ENCODE measurements at places on chromosomes 12 and 14. TPM values are rescaled to one million over a fixed set of nuclear protein-coding genes. Genes with fewer than 3 reads are reported as not detected.

LRRIQ1 gene
- total RNA-seq = 0.10 TPM

SPX gene
- 16.5 TPM for total RNA-seq

GPX2 gene
- total RNA-seq = not detected

WSCD2 gene
- 0.09 TPM for total RNA-seq

SMIM41 gene
- total RNA-seq = not detected

SRRM4 gene
- 0.47 TPM for total RNA-seq

DBX2 gene
- total RNA-seq = not detected

LALBA gene
- not detected for total RNA-seq

EVL gene
- 47.5 TPM for total RNA-seq

- DNase-seq = no peak
These were observed 15.7 kb downstream of the PTGER2 start for GRCh38 chr14:52329678-52330369.

- DNase-seq = peak; percentile 77
These were observed 57.7 kb downstream of the HMGA2 start for GRCh38 chr12:65881965-65882413.

DNA sequence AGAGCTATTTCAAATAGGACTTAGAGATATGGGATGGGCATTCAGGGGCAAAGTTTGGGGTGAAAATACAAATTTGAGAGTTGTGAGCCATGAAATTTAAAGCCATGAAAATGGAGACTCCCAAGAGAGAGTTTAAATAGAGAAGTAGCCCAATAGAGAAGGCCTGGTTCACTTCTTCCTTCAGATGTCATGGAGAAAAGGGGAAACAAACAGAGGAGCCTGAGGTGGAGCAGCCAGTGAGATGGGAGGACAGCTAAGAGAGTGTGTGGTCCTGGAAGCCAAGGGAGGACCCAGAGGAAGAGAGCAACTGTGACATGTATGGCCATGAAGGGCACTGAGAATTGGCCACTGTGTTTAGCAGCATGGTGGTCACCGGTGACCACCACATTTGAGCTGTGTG, 12.3 kb upstream of the DYNLL1 start:
- DNase-seq = no peak

- peak; percentile 64 for DNase-seq
These were observed 1.2 kb upstream of the AMIGO2 start for GRCh38 chr12:47080725-47081502.

- no peak for DNase-seq
These were observed 584 bp downstream of the ACSM4 start for GRCh38 chr12:7304456-7304855.

GRCh38 chr12:27927347-27927746, 45.2 kb downstream of the PTHLH start:
- peak; percentile 12 for DNase-seq

DNA sequence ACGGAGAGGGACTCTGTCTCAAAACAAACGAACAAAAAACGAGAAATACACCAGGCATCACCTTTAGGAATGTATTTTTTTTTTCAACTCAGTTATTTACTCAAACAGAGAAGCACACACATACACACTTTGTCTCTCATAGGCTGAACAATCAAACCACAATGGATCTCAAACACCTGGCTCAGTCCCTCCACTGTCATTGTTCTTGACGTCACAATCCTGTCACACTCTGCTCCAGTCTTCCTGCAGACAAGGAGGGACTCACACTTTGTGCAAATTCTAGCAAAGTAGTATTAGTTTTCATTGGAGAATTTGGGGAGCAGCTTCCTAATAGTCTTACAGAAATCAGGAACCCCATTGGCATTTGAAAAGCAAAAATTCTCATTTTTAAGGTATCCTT, 727.8 kb downstream of the BCL11B start:
- DNase-seq = no peak

DNA sequence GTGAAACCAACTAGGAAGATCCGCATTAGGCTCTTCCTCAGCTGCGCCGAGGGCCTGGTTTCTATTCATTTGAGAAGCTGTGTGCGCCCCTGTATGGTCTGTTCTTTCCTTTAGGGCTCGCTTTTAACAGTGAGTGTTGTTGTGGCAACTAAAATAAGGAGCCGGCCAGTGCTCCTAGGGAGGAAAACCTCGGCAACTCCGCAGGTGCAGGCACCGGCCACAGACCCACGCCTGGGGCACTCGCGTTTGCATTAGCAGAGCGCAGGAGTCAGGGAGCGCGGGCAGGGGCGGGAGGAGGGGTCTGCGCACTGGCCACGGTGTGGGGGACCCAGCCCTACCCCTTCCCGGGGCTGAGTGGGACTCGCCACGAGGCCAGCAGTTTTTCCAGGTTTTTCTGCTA, 50.5 kb downstream of the STX2 start:
- DNase-seq = no peak

DNA sequence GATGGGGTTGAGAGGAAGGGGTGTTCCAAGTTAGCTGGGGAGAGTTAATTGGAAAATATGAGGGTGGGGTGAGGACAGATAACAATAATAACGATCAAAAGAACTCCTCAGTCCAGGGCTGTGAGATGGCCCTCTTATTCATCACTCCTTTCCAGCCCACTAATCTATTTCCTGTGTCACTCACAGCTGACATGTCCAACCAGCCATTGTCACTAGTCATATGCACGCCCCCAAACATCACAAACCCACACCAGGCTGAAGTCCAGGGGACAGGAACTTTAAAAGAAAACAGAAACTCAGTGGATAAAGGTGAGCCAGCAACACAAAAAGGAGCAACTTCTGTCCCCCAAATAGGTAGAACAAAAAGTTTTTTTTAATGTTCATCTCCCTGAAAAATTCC, 911 bp downstream of the CALCOCO1 start:
- no peak for DNase-seq

DNA sequence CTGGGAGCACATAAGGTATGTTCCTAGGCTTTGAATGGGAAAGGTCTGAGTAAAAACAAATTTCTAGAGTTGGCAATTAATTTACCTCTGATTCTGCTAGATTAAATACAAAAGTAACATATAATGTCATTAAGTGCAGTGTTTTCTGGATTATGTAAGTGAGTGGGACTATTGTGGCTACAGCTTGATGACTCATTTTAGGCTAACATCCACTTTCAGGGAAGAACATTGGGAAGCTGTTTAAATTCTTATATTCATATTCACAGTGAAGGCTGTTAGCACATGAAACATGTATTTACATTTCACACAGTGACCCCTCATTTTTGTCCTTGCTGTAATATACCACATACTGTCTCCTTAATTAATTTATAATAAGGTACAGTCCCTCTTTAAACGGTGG, 13.2 kb upstream of the BMAL2 start:
- DNase-seq = no peak

GRCh38 chr12:53105256-53105655, 2.0 kb downstream of the SOAT2 start:
- no peak for DNase-seq

GRCh38 chr12:91093341-91093740, 18.0 kb downstream of the LUM start:
- no peak for DNase-seq

DNA sequence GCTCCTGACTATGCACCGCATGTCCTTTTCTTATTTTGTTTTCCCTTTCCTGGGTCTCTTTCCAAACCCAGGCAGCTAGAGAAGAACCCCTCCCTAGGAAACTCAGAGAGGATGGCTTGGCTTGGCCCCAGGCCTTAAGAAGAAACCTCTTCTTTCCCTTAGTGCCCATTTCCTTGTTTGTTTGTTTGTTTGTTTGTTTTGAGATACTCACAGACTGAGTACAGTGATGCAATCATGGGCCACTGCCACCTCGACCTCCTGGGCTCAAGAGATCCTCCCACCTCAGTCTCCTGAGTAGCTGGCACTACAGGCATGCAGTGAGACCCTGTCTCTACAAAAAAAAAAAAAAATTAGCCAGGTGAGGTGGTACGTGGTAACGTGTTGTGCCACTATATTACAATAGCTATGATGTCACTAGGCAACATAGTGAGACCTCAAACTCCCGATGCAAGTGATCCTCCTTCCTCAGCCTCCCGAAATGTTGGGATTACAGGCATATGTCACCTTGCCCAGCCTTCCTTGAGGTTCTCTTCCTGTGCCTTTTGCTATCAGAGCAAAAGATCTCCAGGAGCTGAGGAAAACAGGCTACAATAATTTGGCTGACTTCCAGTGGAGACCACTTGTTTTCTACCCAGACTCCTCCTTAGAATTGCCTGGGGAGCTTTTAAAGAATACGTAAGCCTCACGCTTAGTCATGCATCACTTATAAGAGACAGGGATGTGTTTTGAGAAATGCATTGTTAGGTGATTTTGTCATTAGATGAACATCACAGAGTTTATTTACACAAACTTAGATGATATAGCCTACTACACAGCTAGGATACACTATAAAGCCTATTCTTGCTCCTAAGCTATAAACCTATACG, 34.5 kb upstream of the LGALS3 start:
- no peak for DNase-seq

DNA sequence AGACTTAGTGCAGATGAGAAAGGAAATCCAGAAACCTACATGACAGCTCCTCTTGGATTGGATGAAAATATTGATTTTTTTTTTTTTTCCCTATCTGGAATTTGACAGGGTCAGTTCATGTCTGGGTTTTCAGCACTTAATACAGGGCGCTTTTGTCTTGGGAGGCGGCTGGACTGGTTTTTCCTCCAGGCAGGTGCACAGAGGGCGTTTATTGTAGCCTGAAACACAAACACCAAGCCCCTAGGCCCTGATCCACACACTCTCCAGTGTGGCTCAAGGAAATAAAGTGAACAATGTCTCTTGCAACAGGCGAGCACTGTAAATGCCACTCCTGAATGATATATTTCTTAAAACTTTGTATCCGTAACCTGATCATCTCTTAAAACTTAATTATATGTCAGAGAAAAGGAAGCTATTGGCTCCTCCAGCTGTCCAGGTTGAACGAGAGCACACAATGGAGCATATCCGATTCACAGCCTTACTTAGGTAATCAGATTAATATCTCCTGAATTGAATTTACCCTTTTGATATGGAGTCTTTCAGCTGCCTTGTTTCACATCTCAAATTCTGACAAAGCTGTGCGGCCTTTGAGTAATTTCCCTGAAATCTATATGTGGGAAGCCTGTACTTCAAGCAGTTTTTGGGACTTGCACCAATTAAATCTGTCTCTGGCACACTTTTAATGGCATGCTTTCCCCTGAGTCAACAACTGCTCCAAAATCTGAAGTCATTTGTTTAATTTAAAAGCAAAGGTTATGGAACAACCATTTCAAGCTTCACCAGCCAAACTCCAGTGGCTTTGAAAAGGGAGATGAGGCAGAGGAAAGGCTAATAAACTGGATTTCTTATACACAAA, 485.7 kb downstream of the ZFP36L1 start:
- no peak for DNase-seq

DNA sequence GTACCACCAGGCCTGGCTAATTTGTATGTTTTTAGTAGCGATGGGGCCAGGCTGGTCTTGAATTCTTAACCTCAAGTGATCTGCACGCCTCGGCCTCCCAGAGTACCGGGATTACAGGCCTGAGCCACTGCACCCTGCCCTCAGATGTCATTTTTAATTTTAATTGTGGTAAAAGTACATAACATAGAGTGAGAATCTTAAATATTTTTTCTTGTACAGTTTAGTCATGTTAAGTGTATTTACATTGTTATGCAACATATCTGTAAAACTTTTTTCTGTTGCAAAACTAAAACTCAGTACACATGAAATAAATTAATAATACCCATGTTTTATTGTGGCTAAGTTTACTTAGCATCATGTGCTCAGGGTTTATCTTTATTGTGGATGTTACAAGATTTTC, 231.4 kb downstream of the ALG10 start:
- DNase-seq = no peak

- no peak for DNase-seq
These were observed 958 bp downstream of the RTN1 start for GRCh38 chr14:59869381-59870255.

DNA sequence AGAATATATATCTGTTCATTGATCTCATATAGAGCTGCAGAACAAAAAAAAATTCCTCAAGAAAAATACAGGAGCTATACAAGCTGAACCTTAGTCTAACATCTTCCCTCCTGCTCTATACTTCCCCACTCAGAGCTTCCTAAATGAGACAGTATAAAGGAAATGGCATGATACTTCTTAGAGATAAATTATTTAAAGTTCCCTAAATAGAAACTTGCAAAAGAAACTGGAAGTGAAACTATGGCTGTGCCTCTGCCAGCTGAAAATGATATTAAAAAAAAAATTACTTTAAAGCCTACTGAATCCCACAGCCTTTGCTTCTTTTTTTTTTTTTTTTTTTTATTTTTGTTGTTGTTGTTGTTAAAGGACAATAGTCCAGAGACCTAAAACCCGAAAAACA, 11.6 kb upstream of the NEK9 start:
- no peak for DNase-seq

GRCh38 chr14:50649691-50650090, 18.4 kb downstream of the SAV1 start:
- no peak for DNase-seq

DNA sequence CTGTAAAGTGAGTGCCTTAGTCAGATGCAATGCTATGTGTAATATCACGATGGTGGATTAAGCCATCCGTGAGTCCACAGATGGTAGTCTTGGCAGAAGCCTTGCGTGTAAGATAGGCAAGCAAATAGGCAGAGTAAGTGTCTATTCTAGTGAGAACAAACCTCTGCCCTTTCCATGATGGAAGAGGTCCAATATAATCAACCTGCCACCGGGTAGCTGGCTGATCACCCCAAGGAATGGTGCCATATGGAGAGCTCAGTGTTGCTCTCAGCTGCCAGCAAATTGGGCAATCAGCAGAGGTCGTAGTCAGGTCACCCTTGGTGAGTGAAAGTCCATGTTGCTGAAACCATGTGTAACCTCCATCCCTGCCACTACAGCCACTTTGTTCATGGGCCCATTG, 371.2 kb upstream of the LRFN5 start:
- DNase-seq = no peak

GRCh38 chr14:32399920-32400319, 70.8 kb downstream of the AKAP6 start:
- no peak for DNase-seq

DNA sequence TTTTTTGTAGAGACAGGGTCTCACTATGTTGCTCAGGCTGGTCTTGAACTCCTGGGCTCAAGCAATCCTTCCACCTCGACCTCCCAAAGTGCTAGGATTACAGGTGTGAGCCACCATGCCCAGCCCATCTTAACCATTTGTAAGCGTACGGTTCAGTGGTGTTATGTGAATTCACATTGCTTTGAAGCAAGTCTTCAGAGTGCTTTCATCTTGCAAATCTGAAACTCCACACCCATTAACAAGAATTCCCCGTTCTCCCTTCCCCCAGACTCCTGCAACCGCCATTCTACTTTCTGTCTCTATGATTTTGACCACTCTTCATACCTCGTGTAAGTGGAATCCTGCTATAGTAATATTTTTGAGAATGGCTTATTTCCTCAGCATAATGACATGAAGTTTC, 24.9 kb upstream of the BICDL1 start:
- DNase-seq = no peak

GRCh38 chr12:51533799-51534198, 57.2 kb upstream of the SCN8A start:
- DNase-seq = no peak

DNA sequence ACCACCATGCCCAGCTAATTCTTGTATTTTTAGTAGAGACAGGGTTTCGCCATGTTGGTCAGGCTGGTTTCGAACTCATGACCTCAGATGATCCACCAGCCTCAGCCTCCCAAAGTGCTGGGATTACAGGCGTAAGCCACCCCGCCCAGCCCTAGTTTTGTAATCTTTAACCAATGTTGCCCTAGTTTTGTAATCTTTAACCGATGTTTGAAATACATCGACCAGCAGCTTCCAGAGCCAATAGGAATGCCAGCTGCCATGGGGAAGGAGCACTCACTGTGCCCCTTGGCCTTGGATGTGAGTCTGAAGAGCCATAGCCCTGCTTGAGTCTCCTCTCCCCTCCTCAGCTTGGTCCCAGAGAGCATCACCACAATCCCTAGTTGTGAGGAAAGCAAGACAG, 209.3 kb upstream of the RGS6 start:
- DNase-seq = no peak

GRCh38 chr12:76020281-76020680, 11.3 kb downstream of the PHLDA1 start:
- no peak for DNase-seq

All from heart right ventricle (tissue), 16 donors.